DMS53 (cell line): ENCODE measurements at places on chromosomes 11 and 22.

GRCh38 chr22:40610329-40610850, 26.1 kb downstream of the MRTFA start:
- DNase-seq: no peak

- no peak for DNase-seq
Measured at GRCh38 chr11:46611526-46612304, 5.3 kb downstream of the HARBI1 start.

DNA sequence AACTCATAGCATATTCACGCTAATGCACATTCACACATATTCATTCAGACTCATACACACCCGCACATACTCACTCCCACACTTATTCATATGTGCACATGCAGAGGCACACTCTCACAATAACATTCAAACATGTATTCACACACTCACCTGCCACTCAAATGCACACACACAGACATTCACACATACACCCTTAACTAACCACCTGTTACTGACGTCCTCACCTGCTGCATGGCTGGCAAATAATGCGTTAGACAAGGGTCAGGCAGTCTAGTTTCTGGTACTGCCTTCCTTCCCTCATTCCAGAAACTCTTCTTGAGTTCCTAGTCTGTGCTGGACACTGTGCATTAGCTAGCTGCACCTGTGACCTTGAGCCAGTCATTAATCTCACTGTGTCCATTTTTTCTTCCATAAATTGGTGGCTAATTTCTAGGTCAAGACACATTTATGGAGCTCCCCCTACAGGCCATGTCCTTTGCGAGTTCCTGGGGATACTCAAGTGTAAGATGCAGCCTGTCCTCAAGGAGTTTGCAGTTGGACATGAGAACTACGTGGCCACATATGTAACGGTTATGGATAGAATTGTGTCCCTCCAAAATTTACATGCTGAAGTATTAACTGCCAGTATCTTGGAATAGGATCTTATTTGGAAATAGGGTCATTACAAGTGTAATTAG, 34.5 kb upstream of the SEZ6L start:
- peak; percentile 0 for DNase-seq

GRCh38 chr22:36769541-36770512, 6.1 kb downstream of the IFT27 start:
- no peak for DNase-seq

GRCh38 chr11:1348146-1348795, 38.8 kb upstream of the TOLLIP start:
- no peak for DNase-seq

- DNase-seq: no peak
Measured at GRCh38 chr11:3837793-3838192, 3.0 kb downstream of the RHOG start.

GRCh38 chr11:92572559-92572958, 347.9 kb downstream of the FAT3 start:
- no peak for DNase-seq
